CD4-positive, alpha-beta T cell treated with Interleukin-1 beta for 1 hour (primary cell): ENCODE measurements at places on chromosomes 1 and 21.

DNA sequence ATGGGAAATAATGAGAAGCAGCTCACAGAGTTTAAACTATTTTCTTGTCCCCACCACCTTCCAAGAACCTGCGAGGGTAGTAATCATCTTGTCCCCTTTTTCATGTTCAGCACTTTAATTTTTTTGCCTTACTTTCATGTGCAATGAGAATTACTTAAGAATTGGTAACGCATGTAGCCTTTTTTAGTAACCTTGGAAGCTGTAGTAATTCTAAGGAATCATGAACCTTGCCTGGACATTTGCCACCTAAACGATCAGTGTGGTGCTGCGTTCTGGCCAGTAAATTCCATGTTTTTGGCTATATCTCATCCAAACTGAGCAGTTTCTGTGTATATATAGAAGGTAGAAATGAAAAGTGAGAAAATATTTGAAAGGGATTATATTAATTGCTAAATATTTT is 3.9 kb upstream of the VAMP3 start:
- no peak for DNase-seq

- no peak for DNase-seq
Measured at GRCh38 chr1:78277253-78277652, 213.5 kb upstream of the PTGFR start.

- no peak for DNase-seq
Measured at GRCh38 chr1:63435161-63435560, 67.7 kb downstream of the ALG6 start.

DNA sequence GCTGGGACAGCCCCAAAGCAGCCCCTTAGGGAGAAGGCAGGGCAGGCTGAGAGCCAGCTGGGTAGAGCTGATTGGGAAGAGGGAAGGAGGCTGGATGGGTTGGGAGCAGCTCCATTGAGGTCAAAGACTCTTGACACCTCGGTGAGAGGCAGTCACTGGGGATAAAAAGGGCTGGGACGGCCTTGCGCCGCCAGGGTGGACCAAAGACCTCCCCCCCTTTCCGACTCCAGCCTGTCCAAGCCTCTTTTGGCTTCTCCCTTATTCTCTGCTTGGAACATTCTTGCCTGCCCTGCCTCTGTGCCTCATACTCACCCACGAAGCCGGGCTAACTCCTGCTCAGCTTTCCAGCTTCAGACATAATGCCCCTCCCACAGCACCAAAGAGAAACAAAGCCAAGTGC is 51.1 kb downstream of the LRRC38 start:
- no peak for DNase-seq

- DNase-seq, result no peak
Measured at GRCh38 chr21:28953247-28953646, 39.4 kb downstream of the LTN1 start.

- no peak for DNase-seq
Measured at GRCh38 chr1:178944729-178945128, 73.9 kb upstream of the ANGPTL1 start.

GRCh38 chr1:12113433-12114339 is 50.6 kb downstream of the TNFRSF8 start:
- no peak for DNase-seq

DNA sequence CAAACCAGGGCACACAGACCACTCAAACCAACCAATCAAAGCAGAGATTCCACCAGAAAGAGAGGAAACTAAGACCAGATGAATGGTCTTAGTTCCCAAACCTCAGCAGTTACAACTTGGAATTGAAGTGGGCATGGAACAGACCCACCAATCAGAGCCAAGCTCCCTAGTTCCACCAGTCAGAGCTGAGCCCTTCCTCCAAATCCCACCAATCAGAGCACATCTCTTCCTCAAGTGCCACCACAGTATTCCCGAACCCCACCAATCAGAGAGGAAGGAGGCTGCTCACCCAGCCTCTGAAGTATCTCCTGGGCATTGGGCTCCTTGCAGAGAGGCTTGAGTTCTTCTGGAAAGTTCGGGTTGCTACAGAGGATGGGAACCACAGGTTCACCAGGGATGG is 1.4 kb downstream of the GUCA2A start:
- DNase-seq, result no peak

- peak; percentile 77 for DNase-seq
Measured at GRCh38 chr1:23838401-23838866, 13.2 kb upstream of the HMGCL start.

DNA sequence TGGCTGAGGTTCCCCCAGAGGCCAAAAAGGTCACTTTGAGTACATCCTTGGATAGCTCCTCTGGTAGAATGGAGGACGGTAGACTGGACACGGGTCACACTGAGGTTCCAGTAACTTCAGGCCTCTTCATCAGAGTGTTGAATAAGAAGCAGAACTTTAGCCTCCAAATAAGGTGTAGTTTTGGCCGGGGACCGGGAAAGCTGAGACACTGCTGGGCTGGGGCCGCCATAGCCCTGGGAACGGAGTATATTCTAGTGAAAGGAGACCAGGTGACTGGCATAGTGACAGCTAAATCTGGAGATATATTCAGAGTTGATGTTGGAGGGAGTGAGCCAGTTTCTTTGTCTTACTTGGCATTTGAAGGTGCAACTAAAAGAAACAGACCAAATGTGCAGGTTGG is 84.1 kb downstream of the EVA1C start:
- no peak for DNase-seq

GRCh38 chr1:201115390-201115937 is 3.2 kb upstream of the CACNA1S start:
- no peak for DNase-seq

GRCh38 chr1:31985430-31985829 is 28.2 kb upstream of the KHDRBS1 start:
- peak; percentile 11 for DNase-seq

- DNase-seq, result no peak
Measured at GRCh38 chr21:38958940-38959691, 153.4 kb downstream of the ETS2 start.

GRCh38 chr1:28716336-28716735 is 20.4 kb upstream of the YTHDF2 start:
- DNase-seq, result no peak

- no peak for DNase-seq
Measured at GRCh38 chr1:33143176-33143575, 38.7 kb downstream of the TRIM62 start.

DNA sequence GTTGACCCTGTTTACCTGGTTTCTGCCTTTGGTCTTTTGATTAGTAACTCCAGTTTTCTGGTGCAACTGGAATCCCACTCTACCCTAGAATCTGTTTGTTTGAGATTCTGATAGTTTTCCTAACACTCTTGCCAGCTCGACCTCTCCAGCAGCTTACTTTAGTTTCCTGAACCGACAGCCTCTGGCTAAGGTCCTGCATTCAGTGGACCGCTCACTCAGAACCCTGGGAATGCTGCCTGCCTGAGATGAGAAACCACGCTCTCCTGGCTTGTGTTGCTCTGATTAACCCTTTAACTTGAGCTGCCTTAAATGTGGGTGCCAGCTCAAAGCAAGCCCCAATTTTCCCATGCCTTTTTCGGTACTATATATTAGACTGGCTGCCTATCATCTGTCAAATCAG is 45.3 kb upstream of the SIPA1L2 start:
- DNase-seq, result no peak

GRCh38 chr1:39777306-39777705 is 6.2 kb upstream of the OXCT2 start:
- no peak for DNase-seq

DNA sequence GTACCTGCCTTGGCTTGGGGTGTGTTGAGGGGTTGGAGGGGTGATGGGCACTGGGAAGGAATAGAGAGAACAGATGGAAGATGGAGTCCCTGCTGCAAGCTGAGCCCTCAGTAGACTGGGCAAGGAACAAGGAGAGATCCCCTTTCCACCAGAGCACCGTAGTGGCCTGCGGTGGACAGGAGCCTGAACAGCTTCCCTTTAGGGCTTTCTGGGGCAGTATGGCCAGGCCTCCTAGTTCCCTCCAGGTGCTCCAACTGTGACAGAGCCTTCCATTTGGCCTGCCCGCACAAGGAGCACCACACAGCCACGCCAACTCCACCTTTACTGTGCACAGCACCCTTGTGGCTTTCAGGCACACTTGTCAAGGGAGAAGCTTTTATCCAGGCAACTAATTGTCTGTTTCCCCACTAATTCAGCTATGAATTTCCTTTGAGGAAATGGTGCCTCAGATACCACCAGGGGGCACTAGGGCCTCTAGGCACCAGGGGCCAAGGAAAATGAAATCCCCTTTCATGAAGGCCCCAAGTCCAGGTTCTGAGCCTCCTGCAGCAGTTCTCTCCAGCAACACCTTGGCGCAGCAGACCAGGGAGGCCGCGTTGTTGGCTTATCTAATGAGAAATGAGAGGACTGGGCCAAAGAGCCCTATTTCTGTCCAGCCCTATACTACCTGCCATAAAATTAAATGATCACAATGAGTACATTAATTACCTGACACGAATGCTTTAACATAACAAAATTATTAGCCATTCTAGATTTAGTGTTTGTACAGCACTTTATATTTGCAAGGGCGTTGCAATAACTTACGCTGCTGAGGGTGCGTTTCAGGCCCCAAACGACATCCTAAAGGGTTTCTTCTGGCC is 23.1 kb upstream of the ERI3 start:
- peak; percentile 51 for DNase-seq

- no peak for DNase-seq
Measured at GRCh38 chr1:3633344-3634058, 8.7 kb downstream of the TPRG1L start.

DNA sequence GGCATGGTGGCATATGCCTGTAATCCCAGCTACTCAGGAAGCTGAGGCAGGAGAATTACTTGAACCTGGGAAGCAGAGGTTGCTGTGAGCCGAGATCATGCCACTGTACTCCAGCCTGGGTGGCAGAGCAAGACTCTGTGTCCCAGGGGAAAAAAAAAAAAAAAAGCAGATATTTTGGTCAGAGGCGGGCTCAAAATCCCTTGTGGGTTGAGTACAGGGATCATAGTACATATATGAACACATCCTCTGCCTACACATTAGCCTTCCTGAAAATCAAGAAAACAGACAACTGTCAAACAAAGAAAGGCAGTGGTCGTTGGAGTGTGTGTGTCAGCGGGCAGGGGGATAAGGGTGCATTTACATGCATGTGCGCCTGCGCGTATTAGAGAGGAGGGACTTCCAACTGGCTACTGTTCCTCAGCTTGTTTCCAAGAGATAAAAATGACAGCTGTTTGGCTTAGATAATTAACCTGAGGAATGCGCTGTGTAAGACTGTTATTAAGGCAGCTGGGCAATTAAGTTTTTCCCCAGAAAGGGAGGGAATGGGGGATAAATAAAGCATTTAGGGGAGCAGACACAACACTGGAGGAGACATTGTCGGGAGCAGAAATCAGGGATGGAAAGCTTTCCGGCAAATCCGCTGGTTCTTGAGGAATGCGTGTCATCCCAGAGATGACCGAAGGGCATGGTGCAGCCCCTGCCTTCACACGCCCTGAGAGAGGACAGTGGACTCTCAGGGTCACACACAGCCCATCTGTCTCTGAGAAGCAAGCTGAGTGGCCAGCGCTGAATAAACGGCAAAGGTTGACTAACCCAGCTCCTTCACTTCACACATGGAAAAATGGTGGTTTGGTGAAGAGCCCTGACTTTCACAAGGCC is 6.4 kb downstream of the LAMB3 start:
- no peak for DNase-seq

- no peak for DNase-seq
Measured at GRCh38 chr1:159841749-159842148, 15.1 kb downstream of the SLAMF8 start.

DNA sequence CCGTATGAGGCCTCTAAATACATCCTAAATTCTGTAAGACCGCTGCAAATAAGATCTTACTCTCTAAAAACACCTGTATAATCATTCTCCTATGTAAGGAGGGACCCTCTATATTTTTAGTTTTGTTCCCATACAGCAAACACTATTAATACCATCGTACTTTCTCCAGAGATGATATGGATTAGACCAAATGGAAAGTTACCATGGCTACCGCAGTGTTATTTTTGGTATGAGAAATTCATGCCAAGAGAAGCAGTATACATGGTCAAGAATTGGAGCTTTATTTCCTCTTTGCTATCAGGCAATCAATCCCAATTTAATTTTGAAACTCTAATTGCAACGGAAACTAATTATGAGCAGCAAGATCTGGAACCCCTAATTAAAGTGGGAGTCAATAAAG is 70.0 kb downstream of the BCAR3 start:
- no peak for DNase-seq

GRCh38 chr1:8862528-8862927 is 16.0 kb downstream of the ENO1 start:
- DNase-seq, result peak; percentile 27

DNA sequence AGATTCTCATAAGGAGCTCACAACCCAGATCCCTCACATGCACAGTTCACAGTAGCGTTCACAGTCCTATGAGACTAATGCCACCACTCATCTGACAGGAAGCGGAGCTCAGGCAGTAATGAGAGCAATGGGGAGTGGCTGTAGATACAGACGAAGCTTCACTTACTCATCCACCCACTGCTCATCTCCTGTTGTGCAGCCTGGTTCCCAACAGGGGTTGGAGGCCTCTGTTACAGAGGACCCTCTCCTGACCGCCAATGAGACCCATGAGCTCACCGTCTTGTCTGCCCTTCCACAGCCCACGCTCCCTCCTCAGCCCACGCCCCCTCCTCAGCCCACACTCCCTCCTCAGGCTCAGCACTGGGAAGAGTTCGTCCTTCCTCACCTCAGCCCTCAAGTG is 39.6 kb downstream of the RSPH1 start:
- peak; percentile 37 for DNase-seq

GRCh38 chr1:19735440-19736127 is 64.1 kb downstream of the TMCO4 start:
- DNase-seq, result no peak

DNA sequence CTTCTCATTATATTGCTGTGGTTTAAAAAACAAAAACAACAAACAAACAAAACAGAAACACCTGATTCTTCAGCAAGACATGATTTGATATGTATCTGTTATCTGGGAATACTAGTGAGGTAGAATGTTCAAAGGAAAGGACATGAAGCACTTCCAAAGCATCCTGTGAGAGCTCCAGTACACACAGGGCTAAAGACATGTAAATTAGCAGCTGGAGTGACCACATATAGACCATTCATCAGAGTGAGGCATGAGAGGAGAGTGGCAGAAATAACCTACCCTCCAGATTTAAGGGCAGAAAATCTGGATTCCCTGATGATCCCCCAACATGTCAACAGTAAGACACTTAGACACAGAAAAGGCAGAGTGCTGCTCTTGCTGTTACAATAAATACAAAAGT is 260.5 kb upstream of the CHRM3 start:
- no peak for DNase-seq

DNA sequence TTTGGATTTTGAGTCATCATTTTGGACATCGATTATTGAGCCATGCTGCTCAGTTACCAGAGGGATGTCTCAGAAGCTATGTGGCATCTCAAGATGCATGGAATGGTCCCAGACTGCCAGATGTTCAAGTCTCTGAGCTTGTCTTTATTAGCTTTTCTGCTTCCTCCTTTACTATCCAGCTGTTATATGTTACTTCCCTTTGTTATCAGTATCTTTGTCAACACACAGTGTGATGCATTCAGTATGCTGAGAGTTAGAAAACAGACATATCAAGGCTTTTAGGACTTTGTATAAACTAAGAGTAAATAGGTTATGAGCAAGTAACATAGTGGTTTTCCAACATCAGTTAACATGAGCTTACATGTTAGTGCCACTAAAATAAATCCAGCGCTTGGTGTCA is 474.5 kb downstream of the DSCAM start:
- DNase-seq, result no peak
